ENCODE measurements at places on chromosomes 6 and 20.

- DNase-seq = no peak
These were observed 1164.5 kb upstream of the CITED2 start for GRCh38 chr6:140538926-140539325.

GRCh38 chr20:63106108-63106764 lies 99.5 kb upstream of the BHLHE23 start:
- peak; percentile 9 for DNase-seq

DNA sequence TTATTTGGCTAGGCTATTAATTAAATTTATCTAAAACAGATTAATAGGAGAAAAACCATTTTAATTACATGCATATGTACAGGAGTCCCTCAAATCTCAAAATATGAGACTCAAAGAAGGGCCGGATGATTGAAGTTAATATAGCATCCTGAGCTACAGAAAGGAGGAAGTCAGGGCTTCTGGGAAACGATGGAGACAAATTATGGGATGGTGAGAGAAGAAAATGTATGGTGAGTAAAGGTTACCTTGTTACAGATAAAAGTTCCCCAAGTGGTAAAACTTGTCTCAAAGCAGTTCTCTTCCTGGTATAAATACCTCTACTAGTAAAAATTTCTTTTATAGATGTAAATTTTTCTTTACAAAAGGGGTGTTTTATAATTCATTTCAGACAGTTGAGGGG lies 15.9 kb upstream of the BTN1A1 start:
- no peak for DNase-seq

GRCh38 chr6:111812060-111813038 lies 60.9 kb downstream of the FYN start:
- DNase-seq = no peak

DNA sequence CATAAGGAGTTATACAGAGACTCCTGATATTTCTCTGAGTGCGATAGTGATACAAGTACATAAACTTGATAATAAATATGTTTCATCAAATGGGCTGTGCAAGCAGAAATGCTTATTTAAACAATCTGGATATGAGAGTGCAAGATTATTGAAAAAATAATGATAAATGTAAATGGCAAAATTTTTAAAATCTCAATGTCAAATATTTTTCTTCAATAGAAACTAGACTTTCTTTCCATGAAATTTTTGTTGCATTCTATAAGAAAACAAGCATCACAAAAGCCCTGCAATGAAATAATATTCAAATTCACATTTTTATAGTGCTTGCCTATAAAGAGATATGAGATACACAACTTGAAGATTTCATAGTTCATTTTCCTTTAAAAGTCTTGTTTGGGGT lies 2.7 kb downstream of the PACRG start:
- no peak for DNase-seq

- DNase-seq = no peak
These were observed 524.4 kb downstream of the TFAP2A start for GRCh38 chr6:9890469-9890868.

DNA sequence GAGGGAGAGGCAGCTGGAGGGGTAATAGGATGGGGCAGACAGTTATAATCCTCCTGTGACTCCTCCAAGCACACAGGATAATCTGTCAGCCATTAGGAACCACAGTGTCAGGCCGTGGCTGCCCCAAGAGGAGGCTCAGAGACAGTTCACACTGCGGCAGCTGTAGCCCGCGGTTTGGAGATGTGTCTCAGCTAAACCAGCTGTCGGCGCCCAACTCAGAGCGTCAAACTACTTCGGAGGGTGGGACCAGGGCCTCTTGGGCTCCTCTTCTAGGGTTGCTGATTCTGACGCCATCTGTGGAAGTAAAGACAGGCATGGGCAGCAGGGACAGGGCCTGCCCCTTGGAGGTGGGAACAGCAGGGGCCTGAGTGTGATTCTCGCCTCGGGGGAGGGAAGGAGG lies 309.8 kb downstream of the CDC5L start:
- DNase-seq = peak; percentile 87

DNA sequence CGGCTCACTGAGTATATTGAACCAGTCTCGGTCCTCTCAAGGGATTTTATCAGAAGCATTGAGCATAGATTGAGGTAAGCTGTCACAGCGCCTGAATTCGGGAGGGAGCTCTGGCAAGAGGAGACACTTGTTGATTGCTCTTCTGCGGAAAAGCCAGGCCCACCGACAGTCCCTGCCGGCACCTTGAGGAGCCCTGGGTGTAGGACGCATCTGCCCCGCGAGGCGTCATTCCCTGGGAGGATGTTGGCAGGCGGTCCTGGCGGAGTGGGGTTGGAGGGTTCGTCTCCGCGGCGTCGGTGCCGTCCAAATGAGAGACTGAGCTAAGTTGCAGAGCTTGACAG lies 843 bp downstream of the FBXO9 start:
- peak; percentile 57 for DNase-seq

DNA sequence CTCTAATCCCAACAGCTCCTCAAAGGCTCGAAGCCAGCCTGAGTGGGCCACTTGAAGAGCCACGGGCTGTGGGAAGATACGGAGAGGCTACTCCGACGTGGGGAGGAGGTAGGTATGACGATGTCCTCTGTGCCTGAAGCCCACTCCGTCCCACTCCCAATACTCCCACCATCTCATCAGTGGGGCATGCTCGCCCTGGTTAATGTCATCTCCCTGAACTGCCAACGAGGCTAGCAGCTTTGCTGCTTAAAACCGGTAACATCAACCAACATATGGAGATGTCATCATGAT lies 11.1 kb downstream of the NRN1 start:
- DNase-seq = no peak

- no peak for DNase-seq
These were observed 8.5 kb downstream of the RBM38 start for GRCh38 chr20:57399587-57400155.

DNA sequence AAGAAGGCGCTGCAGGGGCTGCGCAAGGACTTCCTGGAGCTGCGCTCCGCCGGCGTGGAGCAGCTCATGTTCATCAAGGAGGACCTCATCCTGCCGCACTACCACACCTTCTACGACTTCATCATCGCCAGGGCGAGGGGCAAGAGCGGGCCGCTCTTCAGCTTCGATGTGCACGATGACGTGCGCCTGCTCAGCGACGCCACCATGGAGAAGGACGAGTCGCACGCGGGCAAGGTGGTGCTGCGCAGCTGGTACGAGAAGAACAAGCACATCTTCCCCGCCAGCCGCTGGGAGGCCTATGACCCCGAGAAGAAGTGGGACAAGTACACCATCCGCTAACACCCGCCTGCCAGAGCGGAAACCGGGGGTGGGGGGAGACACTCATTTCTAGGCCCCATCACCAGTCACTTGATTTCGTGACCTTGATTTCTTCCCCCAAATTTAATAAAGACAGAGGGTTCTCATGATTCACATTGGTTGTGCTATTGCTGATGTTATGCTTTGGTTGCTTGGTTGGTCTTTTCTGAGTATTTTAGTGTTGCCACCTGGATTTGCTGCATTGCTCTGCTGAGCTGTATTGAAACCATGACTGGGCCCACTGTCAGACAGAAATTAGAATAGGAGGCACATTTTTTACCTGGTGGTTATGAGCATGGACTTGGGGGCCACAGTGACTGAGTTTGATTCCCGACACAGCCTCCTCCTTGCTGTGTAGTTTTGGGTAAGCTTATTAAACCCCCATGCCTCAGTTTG lies 1.5 kb downstream of the FAM50B start:
- no peak for DNase-seq

- DNase-seq = no peak
These were observed 5.1 kb downstream of the TMEM151B start for GRCh38 chr6:44275271-44275748.

DNA sequence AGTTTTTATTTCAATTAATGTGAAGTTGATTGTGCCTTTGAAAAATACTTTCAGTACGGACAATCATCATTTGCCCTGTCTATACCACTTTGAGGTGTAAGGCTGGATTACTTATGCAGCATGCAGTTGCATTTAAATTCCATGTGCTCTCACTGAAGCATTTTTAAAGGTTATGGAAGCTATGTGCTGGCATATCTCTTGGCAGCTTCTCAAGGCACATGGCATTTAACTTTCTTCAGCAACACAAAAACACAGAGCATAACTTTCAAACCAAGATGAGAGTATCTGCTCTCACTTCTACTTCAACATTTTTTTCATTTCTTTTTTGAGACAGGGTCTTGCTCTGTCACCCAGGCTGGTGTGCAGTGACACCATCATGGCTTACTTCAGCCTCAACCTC lies 360.6 kb upstream of the RUNX2 start:
- no peak for DNase-seq

DNA sequence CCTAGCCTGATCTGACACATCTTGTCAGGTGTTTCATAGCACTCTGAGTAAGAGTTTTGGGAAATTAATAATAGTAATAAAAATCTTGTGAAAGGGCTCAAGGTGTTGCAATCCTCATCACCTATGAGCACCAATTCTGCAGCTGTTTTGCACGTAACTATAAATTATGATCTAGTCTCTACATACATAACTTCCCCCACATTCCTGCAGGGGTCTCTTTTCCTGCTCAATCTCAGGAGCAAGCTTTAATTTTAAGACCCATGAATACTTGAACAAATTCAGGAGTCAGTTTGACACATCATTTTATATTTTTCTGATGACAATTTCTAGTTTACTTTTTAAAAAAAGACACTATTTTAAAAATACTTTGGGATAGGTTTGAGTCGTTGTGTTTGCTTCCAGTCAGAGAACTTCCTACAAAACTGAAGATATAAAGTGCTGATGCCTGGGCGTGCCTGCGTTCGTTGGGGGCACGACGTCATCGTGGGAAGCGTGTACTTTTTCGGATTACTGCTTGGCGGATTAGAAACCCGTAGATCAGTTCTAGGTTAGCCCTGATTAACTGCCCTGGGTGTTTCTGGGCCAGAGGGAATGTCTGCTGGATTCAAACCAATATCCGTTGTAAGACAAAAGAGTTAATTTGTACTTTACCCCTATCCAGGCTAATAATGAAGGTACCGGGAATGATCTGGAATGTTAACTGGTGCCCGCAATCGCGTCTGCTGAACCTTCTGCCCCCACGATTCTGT lies 1.0 kb upstream of the E2F3 start:
- no peak for DNase-seq

DNA sequence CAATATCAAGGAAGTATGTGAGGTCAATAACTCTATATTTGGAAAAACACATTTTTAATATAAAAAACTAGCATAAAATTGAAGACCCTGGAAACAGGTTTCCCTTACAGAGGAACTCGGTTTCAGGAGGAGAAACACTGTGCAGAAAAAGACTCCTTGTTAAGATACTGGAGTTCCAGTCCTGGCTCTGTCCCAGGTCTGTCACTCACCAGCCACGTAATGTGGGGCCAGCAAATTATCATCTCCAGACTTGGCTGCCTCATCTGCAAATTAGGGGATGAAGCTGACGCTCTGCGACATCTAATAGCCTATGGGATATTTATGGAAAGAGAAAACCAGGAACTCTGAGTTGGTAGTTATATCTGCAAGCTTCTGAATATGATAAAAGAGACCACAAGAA lies 702.7 kb downstream of the EPHA7 start:
- no peak for DNase-seq

DNA sequence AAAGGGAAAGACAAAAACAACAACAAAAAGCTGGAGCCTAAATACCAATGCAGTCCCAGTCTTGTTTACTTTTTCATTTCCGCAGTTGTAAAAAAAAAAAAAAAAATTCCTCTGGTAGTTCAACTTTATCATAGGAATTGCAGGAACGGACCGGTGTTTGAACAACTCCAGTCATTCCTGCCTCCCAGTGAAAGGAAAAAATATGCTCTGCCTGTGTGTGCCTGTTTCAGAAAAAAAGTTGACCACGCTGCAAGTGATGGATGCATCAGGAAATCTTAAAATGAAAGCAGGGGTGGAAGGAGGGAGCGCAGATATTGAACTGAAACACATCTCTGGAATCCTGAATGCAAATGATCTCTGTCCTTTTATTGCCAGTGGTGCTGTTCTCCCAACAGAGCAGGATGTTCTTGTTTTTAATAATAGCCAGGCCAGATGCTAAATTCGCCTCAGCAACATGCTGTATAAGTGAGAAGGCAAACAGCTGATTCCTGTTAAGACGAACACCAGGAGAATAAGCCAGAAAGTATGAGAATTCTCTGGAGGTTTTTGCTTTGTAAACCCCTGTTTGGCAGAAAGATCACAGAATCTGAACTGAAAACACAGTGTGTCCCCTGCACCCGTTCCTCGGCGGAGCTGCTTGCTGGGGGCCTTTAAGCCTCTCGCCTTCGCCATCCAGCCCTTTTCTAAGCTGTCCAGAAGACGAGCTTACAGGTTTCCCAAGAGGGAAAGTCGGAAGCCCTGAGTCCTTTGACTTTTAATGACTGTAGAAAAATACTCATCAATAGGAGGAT lies 178.4 kb upstream of the SUPT3H start:
- DNase-seq = peak; percentile 62

- DNase-seq = peak; percentile 77
These were observed 62.4 kb downstream of the FAM229B start for GRCh38 chr6:112149719-112150263.

- DNase-seq = no peak
These were observed 67.4 kb upstream of the C20orf144 start for GRCh38 chr20:33594743-33595142.

GRCh38 chr6:144475411-144475810 lies 190.3 kb downstream of the UTRN start:
- DNase-seq = no peak

GRCh38 chr20:48294942-48295341 lies 509.7 kb upstream of the SULF2 start:
- no peak for DNase-seq

DNA sequence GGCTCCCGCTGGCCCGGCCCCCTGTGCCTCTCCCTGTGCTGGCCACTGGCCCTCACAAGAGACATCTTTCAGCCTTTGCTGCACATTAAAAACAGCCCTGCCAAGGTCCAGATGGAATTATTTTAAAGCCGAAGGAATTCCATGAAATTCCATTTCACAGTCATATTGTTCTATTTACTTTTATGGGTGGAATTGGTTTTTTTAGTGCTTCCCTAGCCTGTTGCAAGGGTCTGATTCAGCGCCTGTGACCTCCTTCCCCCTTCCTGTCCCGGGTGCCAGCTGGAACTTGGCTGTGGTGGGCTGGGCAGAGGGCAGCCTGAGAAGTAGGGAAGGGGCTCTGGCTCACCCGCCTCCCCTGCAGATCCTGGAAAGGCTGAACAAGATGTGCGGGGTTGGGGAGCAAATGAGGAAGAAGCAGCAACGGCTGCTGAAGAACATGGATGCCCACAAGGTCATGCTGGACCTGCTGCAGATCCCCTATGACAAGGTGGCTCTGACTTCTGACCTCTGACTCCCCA lies 34.3 kb downstream of the UQCC2 start:
- peak; percentile 30 for DNase-seq

GRCh38 chr6:106674541-106675229 lies 45.3 kb downstream of the QRSL1 start:
- DNase-seq = no peak

- DNase-seq = no peak
These were observed 918 bp upstream of the TRIM38 start for GRCh38 chr6:25961619-25962148.

All from tongue (tissue), 3 donors.